ENCODE measurements at places on chromosomes 7 and 10. TPM values are rescaled to one million over a fixed set of nuclear protein-coding genes. Genes with fewer than 3 reads are reported as not detected.

Gene SPRN
- total RNA-seq: not detected

GRCh38 chr7:17677408-17677807 is 262.9 kb downstream of the SNX13 start:
- no peak for DNase-seq

GRCh38 chr10:88999625-89000024 is 9.0 kb downstream of the FAS start:
- DNase-seq: no peak

Gene CRYGN
- total RNA-seq: 0.24 TPM

- DNase-seq: no peak
Observed at GRCh38 chr10:71731791-71732190, 12.2 kb upstream of the C10orf105 start.

Gene FAM221A
- 4.1 TPM for total RNA-seq

GRCh38 chr10:66368146-66368545 is 557.7 kb upstream of the LRRTM3 start:
- DNase-seq: no peak

- DNase-seq: no peak
Observed at GRCh38 chr7:155810770-155811559, 1.3 kb downstream of the SHH start.

Gene PVRIG
- total RNA-seq: not detected

DNA sequence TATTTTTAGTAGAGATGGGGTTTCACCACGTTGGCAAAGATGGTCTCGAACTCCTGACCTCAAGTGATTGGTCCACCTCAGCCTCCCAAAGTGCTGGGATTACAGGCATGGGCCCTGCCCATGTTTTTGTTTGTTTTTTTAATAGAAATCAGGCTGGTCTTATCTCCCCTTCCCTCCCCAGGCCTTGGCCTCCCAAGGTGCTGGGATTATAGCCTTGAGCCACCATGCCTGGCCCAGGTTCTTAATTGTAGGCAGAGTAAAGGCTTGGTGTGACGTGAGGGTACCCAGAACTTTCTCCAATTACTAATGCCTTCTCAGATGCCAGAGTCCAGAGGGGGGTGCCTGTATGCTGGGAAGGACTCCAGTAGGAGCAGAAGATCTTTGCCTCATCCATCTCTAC is 5.2 kb upstream of the MKRN1 start:
- no peak for DNase-seq

Gene HSPA12A
- total RNA-seq: 23.4 TPM

DNA sequence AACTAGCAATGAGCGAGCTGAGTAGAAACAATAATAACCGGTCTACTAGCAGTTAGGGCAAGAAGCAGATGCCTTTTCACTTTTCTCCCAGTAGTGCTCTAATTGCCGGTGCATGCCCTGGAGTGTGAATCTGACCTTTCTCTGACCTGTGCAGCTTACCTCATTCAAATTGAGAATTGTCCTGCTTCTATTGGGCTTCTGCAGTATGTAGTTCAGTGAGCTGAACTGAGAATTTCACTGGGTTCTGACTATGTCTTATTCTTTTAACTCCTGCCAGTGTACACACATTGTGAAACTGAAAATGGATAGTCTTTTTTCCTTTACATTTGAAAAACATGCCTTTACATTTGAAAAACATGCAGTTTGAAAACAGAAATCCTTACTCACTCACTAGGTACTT is 157.9 kb upstream of the GRM3 start:
- DNase-seq: no peak
